ENCODE measurements at places on chromosomes 6 and 20.

GRCh38 chr20:1472556-1473245, 6.1 kb upstream of the NSFL1C start:
- DNase-seq = no peak

- no peak for DNase-seq
Measured at GRCh38 chr6:29851190-29851589, 23.6 kb downstream of the HLA-G start.

DNA sequence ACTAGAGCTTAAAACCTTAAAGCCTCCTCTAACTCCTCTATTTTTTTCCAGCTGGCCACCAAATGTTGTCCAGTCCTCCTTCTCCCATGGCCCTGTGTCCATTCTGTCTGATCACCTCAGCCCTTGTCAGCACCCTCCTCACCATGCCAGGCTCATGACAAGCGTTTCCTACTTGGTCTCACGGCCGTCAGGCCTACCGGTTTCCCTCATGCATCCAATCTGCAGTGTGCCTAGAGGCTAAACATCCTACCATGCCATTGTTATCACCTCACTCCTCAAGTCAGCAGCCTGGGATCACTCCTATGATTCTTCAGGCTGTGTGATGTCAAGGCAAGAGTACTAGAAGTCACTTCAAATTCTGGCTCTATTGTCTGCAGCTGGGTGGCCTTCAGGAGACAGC, 9.6 kb upstream of the TJAP1 start:
- no peak for DNase-seq

- DNase-seq = no peak
Measured at GRCh38 chr20:25237610-25238318, 10.1 kb upstream of the PYGB start.

GRCh38 chr6:132481189-132481588, 31.7 kb downstream of the STX7 start:
- no peak for DNase-seq
